ENCODE measurements at places on chromosomes 7 and 10. TPM values are rescaled to one million over a fixed set of nuclear protein-coding genes. Genes with fewer than 3 reads are reported as not detected.
A peak's percentile ranks its signal among the peaks of the same experiment; 100 is the strongest.

The LMBR1 gene
- 105 TPM for total RNA-seq

The MYOF gene
- 167 TPM for total RNA-seq

The AFAP1L2 gene
- total RNA-seq, result 8.5 TPM

The LFNG gene
- total RNA-seq, result 2.4 TPM

The PPP1R17 gene
- not detected for total RNA-seq

The CALCR gene
- not detected for total RNA-seq

The ZPBP gene
- not detected for total RNA-seq

The MACC1 gene
- total RNA-seq, result 0.14 TPM

The SYT15B gene
- total RNA-seq, result 0.07 TPM

DNA sequence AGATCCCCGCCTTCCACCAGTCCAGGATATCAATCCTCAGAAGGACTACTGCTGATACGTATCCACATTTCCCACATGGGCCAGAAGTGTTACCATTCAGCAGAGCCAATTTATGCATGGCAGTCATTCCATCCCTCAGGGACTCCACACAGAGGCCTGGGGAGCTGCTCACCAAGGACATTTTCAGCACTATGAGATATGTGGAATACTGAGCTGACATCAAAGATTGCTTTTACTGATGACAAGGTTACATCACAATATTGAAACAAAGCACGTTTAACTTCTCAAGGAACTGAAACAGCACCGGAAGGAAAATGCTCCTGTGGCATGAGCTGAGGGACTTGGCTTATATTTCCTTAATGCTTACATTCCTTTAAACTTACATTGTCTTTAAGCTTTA is 335.1 kb downstream of the BMPER start:
- DNase-seq, result no peak

DNA sequence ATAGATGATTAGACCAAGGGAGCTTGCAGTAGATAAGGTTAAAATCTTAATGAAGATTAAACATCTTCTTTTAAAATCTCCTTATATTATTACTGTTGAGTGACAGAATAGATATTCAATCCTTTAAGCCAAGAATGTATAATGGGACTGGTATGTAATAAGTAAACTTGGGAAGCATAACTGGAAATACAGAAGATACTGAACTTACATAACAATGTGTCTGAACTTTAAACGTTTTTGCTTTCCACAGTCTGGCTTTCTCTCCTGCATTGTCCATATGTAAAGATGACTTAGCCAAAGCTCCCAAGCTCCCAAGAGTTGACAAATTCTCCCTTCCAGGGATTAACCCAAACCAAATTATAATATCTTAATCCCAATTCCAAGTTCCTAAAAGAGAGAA is 129.8 kb downstream of the KCND2 start:
- no peak for DNase-seq

DNA sequence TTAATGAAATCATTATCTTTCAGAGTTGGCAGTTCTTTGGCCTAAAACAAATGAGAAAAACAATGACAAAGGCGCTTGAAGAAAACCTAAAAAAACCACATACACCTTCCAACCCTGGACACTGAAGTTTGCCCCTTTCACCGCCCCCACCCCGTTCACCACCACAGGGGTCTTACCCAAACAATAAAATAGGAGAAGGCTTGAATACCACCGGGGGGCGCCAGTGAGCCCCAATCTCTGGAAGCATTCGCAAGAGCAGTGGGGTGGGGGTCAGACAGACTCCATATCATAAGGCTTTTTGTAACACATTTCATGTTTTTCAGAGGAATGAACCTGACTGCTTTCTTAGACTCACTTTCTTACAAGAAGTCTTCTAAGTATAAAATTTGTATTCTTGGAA is 163.6 kb downstream of the PIP4K2A start:
- peak; percentile 34 for DNase-seq

- no peak for DNase-seq
Observed at GRCh38 chr7:48894574-48894973, 29.8 kb upstream of the CDC14C start.

DNA sequence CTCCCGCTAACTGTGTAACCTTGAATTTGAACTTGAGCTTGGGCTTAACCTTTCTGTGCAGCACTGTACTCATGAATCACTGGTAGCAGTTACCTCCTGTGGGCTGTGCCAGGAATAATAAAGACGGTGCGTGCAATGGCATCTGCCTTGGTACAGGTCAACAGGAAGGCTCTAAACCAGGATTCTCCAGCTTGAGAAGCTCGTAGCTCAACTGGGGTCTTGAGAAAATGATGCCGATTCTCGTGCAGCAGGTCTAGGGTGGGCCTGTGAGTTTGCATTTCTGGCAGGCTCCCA is 112.5 kb upstream of the ANLN start:
- DNase-seq, result peak; percentile 70

DNA sequence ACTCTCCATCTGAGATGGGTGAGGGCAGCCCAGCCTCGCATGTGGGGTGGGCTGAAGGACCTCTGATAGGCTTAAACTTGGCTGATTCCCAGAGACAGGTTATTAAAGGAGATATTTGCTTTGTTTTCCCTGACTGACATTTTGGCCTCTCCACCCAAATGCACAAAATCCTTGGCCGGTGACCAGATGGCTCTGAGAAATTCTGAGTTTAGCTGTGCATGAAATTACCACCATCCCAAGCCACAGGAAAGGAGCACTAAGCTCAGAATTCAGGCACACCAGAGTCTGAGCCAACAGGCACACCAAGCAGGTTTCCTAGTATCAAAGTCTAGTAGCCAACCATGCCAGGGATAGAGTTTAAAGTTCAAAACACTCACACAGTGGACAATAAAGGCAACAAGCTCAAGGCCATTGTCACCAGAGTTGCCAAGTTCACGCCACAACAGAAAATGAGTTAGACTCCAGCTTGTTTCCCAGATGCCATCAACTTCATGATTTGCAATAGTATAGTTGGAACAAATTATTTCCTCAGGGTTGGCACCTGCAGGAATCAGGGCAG is 387.6 kb downstream of the KCNMA1 start:
- no peak for DNase-seq

DNA sequence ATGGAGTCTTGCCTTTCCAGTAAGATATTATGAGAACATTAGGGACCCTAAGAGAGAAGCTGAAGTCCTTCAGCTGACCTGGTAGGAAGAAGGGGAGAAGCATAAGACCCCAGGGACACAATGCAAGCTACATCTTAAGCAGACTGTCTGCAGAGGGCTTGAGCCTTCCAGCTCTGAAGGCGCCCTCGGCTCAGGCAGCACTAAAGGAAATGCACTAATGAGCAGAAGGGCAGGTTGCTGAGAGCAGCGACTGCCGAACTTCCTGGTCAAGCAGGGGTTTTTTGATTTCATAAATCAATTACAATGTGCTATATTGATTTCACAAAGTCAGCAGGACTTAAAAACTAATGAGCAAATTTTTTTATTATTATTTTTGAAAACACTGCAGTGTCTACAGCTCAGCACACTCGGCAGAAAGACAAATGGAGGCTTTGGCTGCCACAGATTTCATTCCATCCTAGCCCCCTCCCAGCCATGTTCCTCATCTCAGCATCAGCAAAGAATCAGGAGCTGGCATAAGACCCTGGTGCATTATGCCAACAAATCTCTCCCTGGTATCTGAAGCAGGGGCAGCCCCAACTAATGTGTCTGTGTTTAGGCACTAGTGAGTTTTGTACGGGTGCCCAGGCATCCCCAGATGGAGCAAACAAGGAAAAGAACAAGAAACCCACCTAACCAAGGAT is 57.1 kb downstream of the LRRTM3 start:
- no peak for DNase-seq

GRCh38 chr10:42149027-42149700 is 489.2 kb downstream of the ZNF33B start:
- DNase-seq, result no peak

DNA sequence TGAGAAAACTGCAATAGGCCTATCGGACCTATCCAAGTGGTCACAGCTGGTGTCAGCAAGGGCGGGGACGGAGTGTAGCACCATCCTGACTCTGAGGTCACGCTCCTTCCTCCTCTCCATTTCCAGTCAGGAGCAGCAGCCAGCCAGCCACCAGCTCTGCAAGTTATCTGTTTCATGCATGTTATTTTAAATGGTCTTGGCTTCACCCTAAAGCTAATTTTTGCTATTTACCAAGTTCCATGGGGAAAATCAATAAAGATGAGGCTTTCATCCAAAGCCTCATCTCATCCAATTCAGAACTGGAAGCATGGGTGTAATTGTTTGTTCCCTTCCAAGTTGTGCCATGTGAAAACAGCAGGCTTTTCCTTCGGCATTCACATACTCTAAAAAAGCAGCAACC is 49.3 kb downstream of the ICA1 start:
- DNase-seq, result no peak

DNA sequence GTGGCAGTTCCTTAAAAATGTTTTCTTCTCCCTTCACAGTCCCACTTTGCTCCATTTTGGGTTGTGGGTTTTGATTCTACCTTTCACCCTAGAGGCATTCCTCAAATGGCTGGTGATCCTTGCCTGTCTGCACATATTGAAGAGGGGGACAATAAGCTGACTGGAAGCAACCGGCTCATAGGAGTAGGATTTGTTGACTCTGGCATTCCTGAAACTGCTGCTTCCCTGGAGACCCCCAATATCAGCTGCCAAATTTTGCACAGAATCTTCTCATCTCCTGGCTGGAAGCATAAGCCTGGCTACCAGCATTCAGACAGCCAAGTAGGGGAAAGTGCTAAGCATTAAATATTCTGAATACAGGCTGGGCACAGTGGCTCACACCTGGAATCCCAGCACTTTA is 53.7 kb downstream of the KIF5B start:
- DNase-seq, result no peak

DNA sequence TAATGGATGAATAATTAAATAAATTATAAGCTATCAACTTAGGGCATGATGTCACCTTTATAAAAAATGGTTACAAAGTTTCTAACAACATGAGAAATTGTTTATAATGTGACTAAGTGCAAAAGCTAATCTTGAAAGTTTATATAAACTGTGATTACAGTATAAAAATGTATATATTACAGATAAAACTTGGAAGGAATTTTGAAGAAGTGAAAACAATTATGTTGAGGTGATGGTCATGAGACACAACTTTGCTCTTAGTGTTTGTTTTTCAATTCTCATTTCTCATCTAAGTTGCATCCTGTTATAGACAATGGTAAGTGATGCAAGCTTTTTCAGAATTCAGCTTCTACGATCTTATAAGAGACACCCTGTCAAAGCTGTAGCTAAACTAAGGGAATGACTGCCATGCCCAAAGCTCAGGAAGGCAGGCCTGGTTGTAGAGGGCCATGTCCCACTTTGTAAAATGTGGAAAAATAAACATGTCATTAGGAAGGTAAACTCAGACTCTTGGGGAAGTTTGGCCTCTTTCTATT is 23.9 kb downstream of the MACC1 start:
- DNase-seq, result no peak

DNA sequence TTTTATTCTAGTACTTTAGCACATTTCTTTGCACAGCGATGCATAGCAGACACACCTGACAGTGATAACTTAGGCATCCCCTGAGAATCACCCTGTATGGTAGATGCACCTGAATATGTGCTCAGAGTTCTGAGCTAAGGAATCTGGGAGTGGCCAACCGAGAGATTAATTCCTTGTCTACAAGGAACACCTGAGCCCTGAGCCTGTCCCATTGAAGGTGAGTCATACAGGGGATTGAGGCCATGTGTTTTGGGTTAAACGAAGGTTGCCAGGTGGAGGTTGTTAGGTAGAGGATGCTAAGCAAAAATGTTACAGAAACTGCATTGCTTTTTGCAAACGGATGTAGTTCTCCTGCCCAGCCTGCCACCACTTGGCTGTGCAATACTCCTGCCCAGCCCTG is 128.9 kb downstream of the AMPH start:
- peak; percentile 38 for DNase-seq

DNA sequence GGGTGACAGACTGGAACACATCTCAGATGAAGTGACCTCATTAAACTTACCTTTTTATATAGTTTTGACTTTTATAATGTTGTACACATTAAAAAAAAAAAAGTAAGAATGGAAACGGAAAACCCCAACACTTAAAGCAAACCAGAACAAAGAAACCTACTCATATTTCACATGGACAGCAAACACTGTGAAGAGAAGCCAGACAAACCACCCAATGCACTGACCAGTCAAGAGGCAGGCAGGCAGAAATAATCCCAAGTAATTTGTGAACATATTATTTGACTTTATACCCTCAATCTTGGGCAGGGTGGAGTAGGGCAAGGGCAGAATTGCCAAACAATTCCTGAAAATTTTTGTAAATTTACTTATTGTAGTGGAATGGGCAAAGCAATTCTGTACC is 39.8 kb downstream of the WAPL start:
- DNase-seq, result no peak

DNA sequence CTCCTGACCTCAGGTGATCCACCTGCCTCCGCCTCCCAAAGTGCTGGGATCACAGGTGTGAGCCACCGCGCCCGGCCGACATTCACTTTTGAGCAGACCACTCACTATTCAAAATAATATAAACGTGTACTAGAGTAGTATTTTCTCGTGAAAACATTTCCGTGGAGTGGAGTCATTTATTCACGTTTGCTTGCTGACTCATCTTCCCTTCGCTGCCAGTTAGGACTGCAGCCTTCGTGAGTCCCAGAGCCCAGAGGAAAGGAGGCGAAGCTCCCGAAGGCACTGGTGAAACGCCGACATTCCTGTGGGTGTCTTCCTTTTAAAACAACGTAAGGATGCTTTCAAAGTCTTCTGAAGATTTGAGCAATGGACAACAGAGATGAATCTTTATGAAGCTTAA is 10.9 kb upstream of the INPP5A start:
- DNase-seq, result no peak

- no peak for DNase-seq
Observed at GRCh38 chr10:105538874-105539273, 897.8 kb downstream of the SORCS3 start.

GRCh38 chr10:7085147-7085912 is 325.5 kb downstream of the SFMBT2 start:
- no peak for DNase-seq

DNA sequence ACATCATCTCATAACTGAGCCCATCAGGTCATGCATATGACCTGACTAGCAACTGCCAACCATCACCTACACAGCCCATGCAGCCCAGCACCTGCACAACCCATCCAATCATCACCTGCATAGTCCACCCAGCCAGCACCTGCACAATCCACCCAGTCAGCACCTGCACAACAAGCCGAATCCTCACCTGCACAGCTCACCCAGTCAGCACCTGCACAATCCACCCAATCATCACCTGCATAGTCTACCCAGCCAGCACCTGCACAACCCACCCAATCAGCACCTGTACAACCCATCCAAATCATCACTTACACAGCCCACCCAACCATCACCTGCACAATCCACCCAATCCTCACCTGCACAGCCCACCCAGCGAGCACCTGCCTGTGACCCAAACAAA is 33.4 kb upstream of the WDFY4 start:
- no peak for DNase-seq

GRCh38 chr7:102129636-102130370 is 156.9 kb upstream of the SH2B2 start:
- no peak for DNase-seq

All from MCF 10A (cell line).